ENCODE measurements at places on chromosomes 2 and 18.

DNA sequence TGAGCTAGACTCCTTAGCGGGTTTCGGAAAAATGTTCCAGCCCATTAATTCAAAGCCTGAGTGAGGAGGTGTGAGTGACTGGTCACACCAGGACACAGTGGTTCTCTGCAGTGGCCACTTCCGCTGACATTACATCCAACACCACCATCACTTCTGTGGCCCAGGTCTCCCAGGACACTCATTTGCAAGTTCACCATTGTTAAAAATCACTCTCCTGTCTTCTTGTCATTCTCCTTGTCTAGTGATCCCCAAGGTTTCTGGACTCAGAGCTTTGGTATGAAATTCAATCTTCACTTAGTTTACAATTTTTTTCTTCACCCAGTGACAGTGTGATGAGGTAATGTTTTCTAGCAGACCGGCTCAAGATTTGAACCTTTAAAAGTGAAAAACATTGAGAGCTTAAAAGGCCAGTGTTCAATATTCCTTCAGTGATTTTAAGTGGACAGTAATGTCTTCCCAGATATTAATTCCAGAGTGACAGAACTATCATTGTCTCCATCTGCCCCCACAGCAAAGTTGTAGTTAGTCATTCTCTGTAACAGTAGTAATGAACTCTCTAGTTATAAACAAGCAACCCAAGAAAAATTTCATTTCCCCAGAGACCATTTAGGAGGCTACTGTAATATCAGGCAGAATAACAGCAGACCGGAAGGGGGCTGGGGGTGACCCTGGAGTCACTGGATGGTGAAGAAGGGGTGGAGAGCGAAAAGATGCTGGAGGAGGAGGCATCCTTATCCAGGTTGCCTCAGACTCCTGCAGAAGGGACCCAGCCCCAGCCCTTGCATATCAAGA is 164.9 kb downstream of the GFPT1 start:
- no peak for DNase-seq

GRCh38 chr18:53756610-53756972 is 467.9 kb downstream of the MBD2 start:
- no peak for DNase-seq

GRCh38 chr2:55891671-55892094 is 31.9 kb downstream of the EFEMP1 start:
- no peak for DNase-seq

DNA sequence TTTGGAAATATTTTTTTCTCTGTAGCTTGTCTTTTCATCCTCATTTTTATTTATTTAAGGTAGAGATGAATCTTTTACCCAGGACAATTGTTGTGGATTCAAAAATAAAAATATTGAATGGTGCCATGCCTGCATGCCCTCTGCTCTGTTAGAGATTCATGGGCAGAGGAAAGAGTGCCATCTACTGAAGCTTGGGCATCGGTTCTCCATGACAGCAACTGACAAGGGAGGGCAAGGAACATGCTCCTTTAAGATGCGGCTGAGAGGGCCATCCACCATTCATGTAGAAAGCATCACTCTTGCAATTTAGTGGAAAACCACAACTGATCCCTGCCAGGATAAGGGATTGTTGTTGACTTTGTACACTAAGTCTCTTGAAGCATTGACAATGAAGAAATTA is 79.9 kb downstream of the PARD3B start:
- no peak for DNase-seq

- DNase-seq, result no peak
Measured at GRCh38 chr2:172431463-172431862, 4.1 kb downstream of the ITGA6 start.

DNA sequence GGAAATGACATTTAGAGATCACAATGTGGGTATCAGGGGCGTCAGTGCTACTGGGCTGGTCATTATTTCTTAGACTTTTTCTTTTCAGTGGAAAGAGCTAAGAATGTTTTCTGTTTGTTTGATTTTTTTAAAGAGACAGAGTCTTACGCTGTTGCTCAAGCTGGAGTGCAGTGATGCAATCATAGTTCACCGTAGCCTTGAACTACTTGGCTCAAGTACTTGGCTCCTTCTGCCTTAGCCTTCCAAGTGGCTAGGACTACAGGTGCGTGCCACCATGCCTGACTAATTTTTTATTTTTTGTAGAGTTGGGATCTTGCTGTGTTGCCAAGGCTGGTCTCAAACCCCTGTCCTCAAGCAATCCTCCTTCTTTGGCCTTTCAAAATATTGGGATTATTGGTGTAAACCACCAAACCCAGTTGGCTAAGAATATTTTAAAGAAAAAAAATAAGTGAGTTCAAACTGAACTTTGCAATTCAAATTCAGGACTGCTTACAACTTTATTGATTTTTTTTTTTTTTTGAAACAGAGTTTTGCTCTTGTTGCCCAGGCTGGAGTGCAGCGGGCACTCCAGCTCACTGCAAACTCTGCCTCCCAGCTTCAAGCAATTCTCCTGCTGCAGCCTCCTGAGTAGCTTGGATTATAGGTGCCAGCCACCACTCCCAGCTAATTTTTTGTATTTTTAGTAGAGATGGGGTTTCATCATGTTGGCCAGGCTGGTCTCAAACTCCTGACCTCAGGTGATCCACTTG is 154.2 kb downstream of the MIB1 start:
- no peak for DNase-seq

GRCh38 chr2:207397917-207398655 is 131.7 kb upstream of the CREB1 start:
- DNase-seq, result no peak

DNA sequence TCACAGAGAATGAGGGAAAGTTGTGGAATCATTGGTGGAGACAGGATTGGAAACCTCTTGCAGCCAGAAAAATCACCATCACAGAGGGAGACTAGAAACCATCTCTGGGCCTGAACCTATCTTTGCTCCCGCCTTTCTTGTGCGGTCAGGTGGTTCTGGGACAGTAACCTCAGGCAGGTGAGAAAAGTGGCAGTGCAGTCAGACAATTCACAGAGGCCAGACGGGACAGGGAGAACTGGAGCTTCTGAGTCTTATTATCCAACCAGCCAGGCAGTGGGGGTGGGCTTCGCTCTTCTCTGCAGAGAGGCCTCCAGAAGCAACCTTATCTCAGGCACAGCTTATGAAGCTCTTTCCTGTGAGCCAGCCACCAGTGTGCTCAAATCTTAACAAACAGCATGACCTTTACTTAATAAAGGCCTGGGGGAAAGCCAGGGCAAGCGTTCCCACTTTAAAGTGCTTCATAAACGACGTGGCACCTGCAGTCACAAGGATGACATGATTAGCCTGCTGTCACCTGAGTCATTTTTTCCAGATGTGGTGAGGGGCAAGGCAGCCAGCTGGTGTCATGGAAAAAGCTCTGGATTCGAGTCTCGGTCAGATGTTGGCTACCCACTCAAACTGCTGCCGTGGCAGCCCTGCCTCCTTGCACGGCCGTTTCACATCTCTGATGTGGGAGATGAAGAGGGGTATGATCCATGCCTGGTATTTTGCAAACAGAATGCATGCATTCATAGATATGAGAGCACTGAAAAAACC is 109.7 kb downstream of the B3GNT2 start:
- DNase-seq, result no peak

- no peak for DNase-seq
Measured at GRCh38 chr2:21676676-21677075, 552.9 kb downstream of the TDRD15 start.

- DNase-seq, result no peak
Measured at GRCh38 chr2:234492717-234493485, 4.0 kb downstream of the ARL4C start.

GRCh38 chr2:139080244-139080643 is 300.1 kb upstream of the NXPH2 start:
- DNase-seq, result no peak

DNA sequence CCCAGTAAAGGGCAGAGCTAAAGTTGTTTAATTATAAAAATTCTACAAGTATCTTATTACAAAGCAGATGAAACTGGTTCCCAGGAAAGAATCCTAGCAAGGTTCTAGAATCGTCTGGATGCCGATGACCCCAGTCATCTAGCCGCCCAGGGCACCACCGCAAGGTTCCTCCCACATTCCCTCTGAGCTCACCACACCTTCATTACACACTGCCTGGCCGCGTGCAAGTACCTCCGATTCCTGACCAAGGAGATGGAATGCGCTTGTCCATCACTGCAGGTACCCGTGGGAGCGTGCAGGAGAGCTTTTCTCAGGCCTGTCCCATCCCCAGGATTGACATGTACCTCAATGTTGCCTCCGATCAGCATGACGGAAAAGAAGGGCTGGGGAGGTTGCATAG is 158.5 kb downstream of the LAMA1 start:
- no peak for DNase-seq

GRCh38 chr2:65062843-65063825 is 6.9 kb downstream of the CEP68 start:
- no peak for DNase-seq

DNA sequence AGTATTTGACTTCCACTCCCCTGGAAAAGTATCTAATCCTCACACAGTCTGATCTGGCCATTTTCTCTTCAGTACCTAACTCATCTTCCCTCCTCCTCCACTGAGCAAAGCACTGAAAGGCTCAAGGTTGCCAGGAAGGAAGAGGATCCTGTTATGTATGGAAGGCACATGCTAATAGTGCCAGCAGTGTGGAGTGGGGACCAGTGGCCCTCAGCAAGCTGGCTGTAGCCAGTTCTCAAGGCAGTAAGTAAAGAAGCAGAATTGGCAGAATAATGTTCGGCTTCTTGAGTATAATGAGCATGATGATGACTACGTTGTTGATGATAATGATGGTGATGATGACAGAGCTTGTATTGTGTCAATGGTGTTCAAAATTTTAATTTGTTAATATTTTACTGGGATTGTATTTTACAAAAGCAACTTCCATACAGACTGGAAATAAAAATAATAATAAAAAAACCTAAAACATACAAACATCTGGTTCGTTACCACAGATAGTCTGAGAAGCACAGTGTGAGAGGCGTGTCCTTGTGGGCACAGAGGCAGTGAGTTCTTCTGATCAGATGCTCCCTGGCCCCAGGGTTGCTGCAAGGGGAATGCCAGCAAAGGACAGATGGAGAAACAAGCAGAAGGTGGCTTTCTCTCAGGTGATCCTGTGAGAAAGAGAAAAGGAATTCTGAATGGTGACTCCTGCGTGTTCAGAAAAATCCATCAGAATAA is 528.8 kb downstream of the CMPK2 start:
- no peak for DNase-seq

DNA sequence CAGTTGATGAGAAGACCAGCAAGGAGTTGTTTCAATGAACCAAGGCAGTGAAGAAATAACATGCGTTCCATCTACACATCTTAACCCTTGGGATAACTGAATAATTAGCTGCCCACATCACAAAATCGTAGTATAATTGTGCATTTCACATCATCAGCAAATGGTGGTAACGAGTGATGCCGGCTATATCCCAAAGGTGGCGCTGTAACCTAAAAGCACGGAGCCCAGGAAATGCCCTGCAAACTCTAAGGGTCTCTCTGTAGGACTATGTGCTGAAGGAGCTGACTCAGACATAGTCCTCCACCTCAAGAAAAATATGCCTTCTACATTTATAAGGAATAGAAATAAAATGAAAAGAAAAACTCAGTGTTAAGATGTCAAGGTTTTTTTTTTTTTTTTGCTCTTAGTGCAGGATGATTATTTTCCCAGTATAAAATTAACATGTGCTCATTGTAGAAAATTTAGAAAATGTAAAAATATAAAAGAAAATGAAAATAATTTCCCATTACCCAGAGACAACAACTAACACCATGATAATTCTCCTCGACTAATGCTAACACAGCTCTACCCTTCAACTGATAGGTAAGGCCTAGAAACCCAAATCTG is 23.1 kb upstream of the DSG3 start:
- DNase-seq, result peak; percentile 5

GRCh38 chr2:171404261-171404660 is 29.5 kb downstream of the METTL8 start:
- no peak for DNase-seq

DNA sequence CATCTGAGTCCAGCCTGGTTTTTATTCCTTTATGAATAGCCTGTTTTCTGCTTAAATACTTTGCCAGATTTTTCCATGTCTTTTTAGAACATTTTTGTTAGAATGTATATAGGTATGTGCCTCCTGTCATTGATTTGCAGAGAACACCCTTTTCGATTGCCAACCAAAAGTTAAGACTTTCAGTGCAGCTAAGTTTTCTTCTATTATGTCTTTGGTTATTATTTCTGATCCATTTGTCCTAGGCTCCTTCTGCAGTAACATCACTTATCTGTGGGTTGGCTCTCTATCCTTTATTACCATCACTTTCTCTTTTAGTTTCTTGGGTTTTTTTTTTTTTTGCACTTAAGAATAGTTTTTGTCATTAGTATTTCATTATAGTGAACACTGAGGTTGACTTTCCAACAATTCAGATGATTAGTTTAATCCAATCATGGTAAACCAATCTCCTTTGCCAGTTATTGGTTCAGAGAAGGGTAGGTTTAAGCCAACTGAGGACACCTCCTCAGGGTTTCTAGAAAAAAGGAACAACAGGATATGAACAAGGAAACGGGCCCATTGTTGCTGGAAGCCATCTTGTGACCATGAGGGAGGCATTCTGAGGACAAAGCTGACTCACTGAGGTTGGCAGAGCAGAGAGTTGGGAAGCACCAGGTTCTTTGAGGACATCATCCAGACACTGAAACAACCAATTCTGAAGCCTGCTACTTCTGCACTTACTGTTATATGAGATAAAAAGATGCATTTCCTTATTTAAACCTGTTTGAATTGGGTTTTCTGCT is 37.9 kb upstream of the GBX2 start:
- no peak for DNase-seq

DNA sequence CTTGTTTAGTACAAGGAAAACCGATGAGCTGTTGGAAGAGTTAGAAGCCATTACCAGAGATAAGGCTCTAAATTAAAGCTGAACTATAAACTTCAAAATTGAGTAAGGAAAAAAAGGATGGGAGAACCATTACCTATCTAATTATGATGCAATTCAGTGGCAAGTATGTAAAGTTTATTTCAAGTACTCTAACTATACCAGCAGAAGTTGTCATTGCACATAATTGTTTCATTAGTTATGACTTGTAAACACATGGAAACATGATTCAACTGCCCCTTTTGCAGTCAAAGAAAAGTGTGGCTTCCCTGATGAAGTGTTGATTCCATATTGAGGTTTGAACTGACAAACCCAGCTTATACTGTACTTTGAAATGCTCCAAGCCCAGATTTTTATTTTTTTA is 324.1 kb upstream of the KCNJ3 start:
- no peak for DNase-seq

DNA sequence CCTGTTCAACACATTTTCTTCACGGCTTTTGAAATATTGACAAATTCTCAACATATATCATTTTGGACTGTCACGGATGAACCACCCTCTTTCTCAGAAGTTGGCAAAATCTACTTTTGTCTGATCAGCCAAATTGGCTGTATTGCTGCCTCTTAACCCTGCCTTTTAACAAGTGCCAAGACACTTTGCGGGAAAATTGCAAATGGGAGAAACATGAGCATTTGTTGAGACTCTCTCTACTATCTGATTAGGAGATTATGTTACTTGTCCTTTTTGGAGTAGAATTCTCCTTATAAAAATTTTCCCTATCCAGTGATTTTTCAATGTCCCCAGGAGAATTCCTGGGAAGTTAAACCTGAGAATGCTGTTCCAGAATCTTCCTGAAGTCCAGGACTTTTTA is 256.2 kb upstream of the ZSWIM2 start:
- no peak for DNase-seq

GRCh38 chr2:195337597-195337996 is 319.4 kb upstream of the SLC39A10 start:
- DNase-seq, result no peak
